ENCODE measurements at places on chromosomes 2 and 18.

GRCh38 chr2:137194111-137194510 is 428.8 kb downstream of the THSD7B start:
- DNase-seq: no peak

GRCh38 chr2:162579169-162579568 is 235.2 kb downstream of the GCA start:
- no peak for DNase-seq

- no peak for DNase-seq
Measured at GRCh38 chr2:26072925-26073768, 39.3 kb downstream of the RAB10 start.

DNA sequence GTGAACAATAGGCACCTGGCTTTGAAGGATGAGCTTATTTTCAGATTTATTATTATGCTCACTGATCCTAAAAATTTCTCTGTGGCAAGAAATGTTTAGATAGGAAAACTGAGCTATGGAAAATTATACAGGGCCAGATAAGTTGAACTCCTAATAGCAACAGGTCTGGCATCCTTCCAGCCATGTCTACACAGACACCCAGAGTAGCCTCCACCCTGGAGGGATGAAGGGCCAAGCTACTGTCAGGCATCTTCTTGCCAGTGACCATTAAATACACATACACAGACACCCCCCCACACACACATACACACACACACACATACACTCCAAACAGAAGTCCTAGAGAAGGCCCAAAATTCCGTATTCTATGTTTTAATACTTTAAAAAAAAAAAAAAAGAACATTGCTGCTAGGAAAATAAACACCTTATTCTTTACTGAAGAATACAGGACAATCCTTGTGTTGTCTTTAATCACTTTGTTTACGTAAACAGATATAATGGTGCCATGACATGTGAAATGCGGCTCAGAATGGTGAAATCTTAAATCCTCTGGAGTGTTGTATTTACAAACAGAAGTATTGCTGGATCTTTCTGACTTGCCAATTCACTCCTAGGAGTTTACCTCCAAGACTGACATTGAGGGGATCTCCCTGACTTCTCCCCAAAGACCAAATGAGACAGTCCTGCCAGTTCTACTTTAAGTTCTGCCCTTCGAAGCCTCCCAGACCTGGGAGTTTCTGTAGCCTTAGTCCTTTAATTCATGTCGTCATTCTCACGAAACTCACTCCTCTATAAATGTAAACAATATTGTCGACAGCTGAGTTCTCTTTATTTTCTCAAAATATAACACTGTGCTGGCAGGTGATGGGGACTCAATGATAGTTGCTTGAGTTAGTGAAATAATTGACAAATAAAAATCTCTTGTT is 163.1 kb downstream of the ANTXR1 start:
- DNase-seq: no peak

- no peak for DNase-seq
Measured at GRCh38 chr18:32337821-32338220, 132.9 kb downstream of the GAREM1 start.

GRCh38 chr2:56624181-56624580 is 440.4 kb downstream of the CCDC85A start:
- no peak for DNase-seq

- no peak for DNase-seq
Measured at GRCh38 chr2:99618579-99619097, 128.8 kb upstream of the REV1 start.

GRCh38 chr18:74806700-74807416 is 209.2 kb downstream of the ZNF407 start:
- DNase-seq: no peak

DNA sequence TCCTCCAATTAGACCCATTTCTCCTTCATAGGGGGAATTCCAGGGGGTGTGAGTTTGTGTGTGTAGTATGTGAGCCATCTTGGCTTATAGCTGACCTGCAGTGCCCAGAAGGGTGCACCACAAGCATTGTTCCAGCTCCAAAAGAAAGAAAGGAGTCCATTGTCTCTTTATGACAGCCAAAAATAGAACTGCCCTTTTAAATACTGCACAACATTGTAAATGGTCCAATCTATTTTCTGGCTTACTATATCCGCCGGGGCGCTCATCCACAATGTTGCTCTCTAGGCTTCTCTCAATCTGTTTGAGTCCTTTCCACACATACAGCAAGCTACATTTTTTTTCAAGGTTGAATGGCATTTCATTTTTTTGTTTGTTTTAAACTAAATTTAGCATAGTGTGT is 517.5 kb downstream of the STK39 start:
- DNase-seq: no peak

DNA sequence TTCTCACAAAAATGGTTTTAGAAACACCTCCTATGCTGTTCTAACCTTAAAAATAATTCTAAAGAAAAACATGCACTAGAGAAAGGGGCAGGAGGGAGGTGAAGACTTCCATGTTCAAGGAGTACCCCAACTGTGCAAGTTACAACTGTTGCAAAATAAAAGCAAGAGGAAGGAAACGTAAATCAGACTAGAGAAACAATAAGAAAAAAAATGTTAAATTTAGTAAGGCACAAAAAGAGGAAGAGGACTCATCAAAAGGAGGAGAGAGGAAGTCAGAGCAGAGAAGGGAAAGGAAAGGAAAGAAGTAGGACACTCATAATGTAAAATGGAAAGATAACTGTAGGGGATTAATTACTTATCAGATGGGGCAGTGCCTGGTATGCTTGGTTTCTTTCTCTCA is 34.1 kb downstream of the RAPH1 start:
- DNase-seq: no peak

DNA sequence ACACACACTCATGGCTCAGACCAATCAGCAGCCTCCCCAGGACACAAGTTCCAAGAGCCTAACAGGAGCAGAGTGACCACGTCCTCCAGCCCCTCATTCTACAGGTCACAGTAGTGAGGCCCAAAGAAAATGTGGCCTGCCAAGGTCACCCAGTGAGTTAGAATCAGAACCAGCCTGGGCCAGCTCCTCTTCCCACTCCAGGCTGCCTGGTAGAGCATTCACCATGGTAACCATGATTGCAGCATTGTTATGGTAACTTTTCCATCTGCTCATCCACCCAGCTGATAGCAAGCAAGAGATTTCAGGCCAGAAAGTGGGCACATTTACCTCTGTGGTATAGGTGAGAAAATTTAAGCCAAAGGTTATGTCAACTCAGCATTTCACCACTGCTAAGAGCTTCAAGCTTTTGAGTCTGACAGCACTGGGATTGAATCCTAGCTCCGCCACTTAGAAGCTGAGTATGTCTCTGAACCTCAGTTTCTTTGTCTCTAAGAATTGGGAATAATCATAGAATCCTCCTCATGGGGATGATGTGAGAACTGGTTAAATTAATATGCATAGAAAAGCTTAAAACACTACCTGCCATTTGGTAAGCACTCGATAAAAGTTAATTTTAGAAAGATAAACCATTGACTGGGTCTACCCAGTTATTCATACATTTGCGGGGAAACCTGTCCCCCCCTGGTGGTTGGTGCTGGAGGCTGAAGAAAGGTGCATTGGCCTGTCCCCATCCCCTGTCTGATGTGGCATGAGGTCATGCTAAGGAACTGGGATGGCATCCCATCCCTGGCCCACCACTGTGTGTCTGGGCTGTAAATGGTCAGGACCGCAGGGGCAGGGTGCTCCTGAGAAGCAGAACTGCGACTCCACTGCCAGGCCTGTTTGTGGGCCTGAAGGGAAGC is 181.5 kb downstream of the KLHL29 start:
- DNase-seq: peak; percentile 90

GRCh38 chr18:48878471-48878870 is 72.3 kb downstream of the SMAD7 start:
- DNase-seq: no peak

- no peak for DNase-seq
Measured at GRCh38 chr2:100981011-100981410, 21.1 kb upstream of the RPL31 start.

DNA sequence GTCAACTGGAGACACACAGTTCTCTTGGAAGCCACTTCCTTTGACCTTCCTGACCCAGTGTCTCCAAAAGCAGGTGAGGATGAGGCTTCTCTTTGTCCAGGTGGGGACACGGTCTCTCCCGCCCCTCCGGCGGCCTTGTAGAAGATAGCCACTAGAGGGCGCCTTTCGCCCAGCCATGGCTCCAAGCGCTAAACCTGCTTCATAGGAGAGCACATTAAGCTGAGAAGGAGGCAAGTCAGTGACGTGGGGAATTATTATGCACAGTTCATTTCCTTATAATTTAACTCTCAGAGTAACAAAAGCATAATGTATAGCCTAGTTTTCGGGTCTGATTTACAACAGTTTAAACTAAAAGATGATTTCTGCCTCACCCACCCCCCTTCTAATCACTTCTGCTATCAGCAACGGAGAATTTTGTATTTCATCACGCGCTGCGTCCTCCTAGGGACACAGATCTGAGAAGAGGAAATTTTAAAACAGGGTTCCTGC is 208.7 kb downstream of the ICOS start:
- DNase-seq: peak; percentile 18

DNA sequence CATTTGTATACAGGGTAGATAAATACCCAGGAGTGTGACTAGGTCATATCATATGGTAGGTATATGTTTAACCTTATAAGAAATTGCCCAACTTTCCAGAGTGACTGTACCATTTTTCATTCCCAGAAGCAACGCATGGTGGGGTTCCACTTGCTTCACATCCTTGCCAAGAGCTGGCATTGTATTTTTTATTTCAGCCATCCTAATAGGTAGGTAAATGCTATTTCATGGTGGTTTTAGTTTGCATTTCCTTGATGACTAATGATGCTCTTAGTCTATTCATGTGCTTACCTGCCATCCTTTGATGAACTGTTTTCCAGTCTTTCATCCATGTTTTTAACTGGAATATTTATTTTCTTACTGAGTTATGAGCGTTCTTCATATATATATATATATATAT is 51.9 kb downstream of the MAP4K3 start:
- DNase-seq: no peak

GRCh38 chr2:101399021-101399799 is 11.9 kb upstream of the CREG2 start:
- DNase-seq: no peak

GRCh38 chr18:42412281-42412680 is 457.2 kb downstream of the PIK3C3 start:
- DNase-seq: no peak

GRCh38 chr2:159029936-159030335 is 61.5 kb downstream of the TANC1 start:
- no peak for DNase-seq

DNA sequence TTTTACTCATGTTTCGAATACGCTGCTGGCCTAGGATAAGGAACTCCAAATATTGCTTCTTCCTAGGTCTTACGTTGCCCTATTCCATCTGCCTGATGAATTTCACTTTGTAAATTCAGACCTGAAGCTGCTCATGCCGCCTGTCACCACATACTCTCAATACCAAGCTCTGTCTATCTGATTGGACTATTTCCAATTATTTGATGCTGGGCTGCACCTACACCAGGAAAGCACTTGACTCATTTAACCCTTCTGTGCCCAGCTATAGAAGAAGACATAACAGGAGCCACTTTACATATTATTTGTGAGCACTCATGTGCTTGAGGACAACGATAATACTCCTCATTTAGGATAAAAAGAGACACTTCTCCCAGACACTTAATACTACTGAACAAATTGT is 1293.9 kb upstream of the LRRTM1 start:
- DNase-seq: no peak

- no peak for DNase-seq
Measured at GRCh38 chr2:88765154-88765888, 73.8 kb downstream of the RPIA start.

DNA sequence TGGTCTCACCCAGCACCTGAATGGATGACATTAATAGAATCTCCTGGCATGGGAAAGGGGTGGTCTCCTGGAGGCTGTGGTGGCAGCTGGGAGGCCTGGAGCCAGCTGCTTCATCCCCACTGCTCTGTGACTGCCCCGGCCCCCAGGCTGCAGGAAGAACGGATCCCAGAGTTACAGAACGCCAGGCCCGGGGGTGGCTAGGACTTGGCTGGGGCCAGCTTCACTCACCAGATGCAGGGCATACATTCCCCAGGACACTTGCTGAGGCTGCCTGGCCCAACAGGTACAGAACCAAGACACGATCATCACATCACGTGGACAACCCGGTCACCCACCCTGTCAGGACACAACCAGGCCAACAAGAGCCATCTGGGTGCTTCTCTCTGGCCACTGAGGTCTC is 178.6 kb upstream of the SALL3 start:
- no peak for DNase-seq

DNA sequence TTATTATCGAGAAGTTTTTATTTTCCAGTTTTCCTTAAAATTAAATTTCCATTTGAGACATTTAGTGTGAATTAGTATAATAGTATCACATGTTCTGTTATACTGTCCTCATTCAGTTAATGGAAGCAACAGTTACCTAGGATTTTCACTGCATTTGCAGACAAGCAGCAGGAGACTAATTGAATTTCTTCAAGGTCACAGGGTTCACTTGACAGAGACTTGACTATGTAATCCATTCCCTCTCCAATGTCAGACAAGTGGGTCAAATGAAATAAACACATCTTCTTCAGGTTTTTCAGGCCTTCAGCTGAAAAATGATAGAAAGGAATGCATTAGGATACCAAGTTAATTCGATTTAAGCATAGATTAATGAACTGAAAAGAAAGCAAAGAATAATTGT is 26.7 kb downstream of the NLRC4 start:
- DNase-seq: no peak

DNA sequence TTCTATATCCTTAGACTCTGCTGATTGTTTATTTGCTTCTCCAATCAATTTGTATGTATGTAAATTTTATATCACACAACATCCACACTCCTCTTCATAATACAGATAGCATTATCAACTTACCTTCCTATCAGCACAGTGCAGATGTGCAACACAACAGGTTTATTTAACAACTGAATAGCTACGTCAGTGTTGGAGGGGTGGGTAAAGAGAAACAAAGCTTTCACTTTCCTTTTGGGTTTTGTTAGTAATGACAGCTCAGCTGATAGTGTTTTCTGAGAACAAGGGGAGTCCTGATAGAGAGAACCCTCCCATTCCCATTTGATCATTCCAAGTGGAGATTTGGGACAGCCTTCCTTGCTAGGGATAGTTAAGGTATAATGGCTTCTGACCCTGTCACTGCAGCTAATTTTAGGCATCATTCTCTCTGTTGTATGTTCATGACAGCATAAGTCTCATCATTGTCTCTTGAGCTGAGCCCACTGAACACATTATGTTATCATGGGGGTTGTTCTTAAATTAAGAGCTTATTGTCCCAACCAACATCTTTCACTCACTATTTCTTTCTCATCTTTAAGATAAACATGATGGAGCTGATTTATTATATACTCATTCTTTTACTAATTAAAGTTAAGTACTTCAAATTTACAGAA is 227.7 kb downstream of the GPD2 start:
- no peak for DNase-seq

DNA sequence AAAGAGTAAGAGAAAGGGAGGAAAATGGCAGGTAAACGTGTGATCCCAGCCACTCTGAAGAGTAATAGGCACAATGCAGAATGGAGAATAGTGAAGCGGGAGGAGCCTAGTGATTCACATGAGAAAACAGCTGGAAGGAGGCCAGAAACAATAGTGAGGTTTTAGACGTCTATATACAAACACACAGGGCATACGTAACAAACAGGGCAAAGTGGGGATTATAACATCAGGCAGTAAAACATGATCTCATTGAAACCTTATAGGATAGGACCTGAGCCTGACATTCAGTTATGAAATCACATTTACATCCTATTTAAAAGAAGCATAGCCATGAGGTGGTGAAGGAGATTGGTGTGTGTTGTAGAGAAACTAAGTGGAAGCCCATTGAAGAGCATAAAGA is 33.0 kb upstream of the GATA6 start:
- no peak for DNase-seq

- DNase-seq: no peak
Measured at GRCh38 chr2:64727013-64727767, 73.5 kb upstream of the SERTAD2 start.

Measured in 8988T (cell line).